ENCODE measurements at places on chromosomes 6 and 20. TPM values are rescaled to one million over a fixed set of nuclear protein-coding genes. Genes with fewer than 3 reads are reported as not detected.

The PAK1IP1 gene
- total RNA-seq, result 14.0 TPM

The OTOR gene
- total RNA-seq, result 0.37 TPM

The EYA4 gene
- total RNA-seq, result 1.8 TPM

The HTR1E gene
- total RNA-seq, result 5.3 TPM

The OPRM1 gene
- total RNA-seq, result not detected

The GHRH gene
- total RNA-seq, result not detected

The COMMD7 gene
- 62.7 TPM for total RNA-seq

DNA sequence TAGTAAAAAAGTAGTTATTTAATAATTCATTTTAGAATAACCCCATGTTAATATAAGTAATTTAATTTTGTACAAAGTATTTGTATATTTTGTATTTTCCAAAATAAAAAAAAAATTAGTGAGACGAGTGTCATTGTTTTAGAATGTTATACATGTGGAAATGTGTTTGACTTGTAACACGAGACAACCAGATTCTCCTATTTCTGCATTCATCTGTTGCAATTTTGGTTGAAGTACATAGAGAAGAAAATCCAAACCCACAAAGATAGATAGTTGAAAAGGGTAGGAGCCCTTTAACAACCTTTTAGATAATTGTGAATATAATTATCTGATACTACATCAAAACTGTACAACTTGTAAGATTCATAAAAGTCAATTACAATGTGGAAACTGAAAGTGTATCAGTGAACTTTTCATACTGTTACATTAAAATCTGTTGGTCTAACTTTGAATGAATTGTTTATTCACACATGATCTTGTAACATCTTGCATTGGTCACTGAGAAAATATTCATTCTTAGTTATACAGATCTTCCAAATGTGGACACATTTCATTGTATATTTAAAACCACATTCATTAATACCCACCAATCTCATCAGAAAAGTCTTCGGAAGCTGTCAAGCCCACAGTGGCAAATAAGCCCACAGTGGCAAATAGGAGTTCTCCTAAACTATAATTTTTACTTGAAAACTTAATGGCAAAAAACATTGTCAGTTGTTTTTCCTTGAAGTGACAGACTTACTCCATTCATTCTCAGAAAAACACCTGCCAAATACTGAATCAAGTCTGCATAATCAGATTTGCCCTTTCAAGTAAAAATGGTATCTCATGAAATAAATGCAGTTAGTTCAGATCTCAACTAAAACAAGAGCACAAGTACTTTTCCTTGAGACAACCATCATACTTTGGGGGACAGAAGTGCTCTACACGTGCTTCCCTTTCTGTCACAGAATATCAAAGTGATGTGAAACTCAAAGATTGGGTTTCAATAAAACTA is 52.8 kb downstream of the FKBP5 start:
- H3K27ac ChIP-seq, result no peak overlapping the region
- H3K27me3 ChIP-seq, result no peaks in the 10 kb centered on the region
- no peaks in the 10 kb centered on the region for H3K36me3 ChIP-seq

DNA sequence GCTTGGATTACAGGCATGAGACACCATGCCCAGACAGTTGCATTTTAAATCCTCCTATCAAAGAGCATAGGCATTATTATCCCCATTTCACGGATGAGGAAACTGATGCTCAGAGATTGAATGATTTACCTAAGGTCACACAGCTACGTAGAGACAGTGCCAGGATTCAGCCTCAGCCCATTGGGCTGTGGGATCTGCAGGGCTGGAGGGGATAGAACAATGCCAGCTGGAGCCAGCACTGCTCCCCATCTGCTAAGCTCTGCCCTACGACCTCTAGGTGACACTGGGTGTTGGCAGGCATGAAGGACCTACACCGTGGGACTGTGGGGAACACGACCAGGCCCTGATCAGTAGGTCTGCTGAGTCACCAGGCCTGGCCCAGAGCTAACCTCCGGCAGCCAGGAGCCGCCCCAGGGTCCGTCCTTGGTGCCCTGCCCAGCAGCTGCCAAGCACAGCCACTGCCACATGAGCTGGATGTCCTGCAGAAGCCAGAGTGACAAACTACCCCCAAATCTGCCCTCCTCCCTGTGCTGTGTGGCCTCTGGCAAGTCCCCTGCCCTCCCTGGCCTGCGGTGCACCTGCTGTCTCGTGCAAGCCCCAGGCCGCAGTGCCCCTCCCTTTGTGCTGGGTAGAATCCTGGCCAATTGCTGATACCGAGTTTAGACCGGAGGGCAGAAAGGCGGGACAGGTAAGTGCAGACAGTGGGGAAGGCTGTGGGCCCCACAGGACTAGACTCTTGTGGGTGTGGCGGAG is 47.6 kb upstream of the PTGIS start:
- H3K4me3 ChIP-seq, result no peak overlapping the region
- peaks cover 3% of the 10 kb centered on the region for H3K4me1 ChIP-seq
- DNase-seq, result no peak
- no peaks in the 10 kb centered on the region for H3K27me3 ChIP-seq
- H3K27ac ChIP-seq, result no peak overlapping the region
- H3K36me3 ChIP-seq, result no peaks in the 10 kb centered on the region

GRCh38 chr6:155406801-155407200 is 48.8 kb downstream of the NOX3 start:
- no peaks in the 10 kb centered on the region for H3K36me3 ChIP-seq
- H3K4me1 ChIP-seq, result no peaks in the 10 kb centered on the region
- DNase-seq, result no peak
- H3K27ac ChIP-seq, result no peak overlapping the region
- no peak overlapping the region for H3K4me3 ChIP-seq
